Glutamatergic neuron (in vitro differentiated cells): ENCODE measurements at places on chromosomes 2 and 18. TPM values are rescaled to one million over a fixed set of nuclear protein-coding genes. Genes with fewer than 3 reads are reported as not detected.

DNA sequence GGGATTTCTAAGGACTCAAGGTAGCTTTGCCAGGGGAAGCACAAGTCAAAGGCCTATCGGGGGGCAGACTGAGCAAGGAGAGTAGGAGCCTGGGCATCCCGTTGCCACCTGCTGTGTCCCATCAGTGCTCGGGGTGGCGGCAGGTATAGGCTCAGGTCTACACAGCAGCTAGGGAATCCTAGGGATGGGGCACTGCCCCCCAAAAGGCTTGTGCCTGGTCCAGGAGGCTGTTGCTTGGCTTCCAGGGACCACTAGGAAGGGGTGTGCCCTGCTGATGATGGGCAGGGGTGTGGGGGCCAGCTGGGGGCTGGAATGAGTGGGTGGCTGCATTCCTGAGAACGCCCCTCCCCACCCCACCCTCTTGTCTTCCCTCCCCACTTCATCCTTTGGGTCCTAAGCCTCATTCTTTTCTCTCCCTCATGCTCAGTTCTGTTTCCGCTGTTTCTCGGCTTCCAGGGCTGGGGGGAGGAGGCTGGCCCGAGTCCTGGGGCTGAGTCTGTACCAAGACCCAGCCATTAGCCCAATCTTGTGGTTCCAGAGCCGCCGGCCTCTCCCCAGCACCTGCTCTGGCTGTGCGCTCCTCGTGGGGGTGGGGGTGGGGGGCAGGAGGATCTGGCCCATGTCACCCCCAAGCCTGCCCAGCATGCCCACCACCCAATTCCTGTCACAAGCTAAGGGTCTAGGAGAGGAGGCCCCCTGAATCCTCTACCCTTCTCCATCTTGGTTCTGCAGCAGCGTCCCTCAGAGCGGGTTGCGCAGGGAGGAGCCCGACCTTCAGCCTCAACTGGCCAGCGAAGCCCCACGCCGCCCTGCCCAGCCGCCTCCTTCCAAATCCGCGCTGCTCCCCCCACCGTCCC is 12.8 kb downstream of the SPEG start:
- no peak for DNase-seq

GRCh38 chr2:227608561-227609338 is 5.9 kb downstream of the SCYGR3 start:
- DNase-seq, result no peak

DNA sequence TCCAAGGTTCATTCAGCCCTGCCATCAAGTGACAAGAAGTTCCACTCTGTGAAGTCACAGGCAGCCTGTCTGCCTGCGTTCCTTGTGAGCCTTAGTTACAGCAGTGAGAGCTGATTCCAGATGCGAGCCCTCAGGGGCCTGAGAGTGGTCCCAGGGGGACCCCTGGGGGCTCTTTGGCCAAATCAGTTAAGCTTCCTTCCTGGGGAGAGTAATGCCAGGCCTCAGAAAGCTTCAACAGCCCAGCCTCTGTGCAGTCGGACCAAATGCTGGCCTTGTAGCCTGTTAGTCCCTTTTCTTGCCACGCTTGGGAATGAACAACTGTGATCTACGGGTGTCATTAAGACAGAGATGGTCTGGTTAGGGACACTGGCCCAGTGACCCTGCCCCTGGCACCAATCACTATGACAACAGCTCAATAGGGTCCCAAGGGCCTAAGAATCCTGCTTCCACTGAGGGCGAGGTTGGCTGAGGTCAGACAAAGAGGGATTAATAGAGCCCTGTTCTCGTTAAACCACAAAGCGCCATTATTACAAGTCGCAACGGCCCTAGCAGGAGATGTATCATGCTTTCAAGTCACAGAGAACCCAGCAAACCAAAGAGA is 50.9 kb downstream of the HS1BP3 start:
- DNase-seq, result peak; percentile 37

DNA sequence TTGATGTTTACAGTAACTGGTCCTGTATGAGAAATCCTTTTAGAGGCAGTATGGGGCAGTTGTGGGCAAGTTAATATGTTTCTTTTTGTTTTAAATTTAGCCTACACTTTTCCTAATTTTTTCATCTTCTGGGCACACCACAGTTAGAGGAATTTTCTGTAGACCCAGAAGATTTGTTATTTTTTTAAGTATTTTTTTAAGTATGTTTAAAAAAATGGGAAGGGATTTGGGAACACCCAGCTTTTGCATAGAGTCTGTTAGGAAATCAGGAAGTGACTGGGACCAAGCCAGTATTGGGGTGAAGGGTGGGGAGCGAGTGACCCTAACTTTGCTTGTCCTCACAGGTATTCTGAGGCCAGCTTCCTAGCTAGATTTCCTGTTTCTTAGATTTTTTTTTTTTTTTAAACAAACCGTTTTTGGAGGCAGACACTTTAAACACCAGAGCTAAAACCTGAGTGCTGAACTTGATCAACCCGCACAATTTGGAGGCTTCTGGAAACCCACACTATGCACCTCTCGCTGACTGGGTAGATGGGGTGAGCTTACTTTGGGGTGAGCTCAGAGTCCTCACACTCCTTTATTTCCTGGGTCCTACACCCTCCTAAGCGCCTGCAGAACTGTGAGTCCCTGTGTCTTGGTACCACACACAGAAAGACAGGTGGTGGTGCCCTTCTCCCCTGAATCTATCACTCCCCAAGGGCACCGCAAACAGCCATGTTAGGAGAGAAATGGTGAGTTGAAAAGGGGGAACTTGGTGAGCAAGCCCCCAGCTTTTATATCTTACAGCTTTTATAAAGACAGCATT is 5.2 kb downstream of the GATA6 start:
- no peak for DNase-seq

DNA sequence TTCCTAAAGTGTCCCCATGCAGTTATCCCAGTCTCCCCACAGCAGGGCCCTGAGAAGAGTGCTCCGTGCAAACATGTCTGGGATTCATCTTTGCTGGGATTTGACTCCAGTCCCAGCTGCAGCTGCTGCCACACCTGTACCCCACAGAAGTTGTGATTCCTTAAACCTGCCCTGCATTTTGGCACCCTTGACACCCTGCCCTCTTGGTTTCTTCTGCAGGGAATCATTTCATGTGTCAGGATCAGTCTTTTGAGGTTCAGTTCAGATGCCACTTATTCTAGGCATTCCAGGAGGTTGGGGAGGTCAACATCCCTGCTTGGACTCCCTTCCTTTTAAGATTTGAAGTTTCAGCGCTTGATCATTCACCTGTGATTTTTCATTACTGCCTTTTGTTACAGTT is 108.3 kb downstream of the SPTBN1 start:
- no peak for DNase-seq

DNA sequence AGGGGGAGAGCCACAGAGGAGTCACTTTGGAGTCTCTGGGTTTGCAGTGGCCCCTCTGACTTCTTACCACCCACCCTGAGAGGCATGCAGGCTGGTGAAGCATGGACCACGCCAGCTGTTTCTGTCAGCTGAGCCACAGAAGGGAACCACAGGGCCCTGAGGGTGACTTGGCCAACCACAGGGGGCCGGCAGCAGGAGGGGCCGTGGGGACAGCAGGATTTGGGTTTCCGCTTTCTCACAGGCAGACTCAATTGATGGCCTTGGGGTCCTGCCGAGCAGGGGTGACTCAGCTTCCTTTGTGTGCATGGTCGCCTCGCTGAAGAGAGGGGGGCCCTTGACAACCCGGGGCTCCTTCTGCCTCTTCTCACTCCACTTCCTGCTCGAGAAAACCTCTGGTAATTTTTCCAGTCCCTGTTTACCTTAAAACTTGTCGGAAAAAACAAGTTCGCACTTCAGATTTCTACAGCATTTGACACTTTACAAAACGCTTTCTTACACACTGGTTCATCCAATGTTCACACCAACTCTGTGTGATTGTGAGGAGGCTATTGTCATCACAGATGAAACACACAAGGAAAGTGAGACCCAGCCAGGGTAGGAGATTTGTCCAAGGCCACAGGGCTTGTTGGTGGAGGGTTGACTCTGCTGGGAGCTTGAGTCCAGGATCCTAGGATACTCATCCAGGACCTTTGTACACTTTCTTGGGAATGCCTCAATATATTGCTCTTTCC is 311.2 kb downstream of the LPIN1 start:
- DNase-seq, result no peak

DNA sequence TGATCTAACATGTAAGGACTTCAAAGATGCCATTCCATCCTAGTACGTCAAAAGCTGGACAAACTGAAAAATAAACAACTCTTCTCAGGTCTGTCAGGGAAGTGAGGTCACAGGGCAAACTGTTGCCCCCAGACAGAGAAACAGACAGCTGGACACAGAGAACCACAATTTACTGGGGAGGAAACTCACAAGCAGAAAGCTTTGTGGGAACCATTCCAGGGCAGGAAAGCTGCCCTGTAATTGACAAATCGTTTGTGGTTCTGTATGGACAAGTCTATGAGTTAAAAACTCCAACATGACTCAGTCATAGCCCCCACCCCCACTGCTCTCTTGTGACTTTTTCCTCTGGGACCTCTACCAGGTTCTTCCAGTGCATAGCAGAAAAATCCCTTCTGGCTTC is 28.4 kb downstream of the MCEE start:
- DNase-seq, result no peak

DNA sequence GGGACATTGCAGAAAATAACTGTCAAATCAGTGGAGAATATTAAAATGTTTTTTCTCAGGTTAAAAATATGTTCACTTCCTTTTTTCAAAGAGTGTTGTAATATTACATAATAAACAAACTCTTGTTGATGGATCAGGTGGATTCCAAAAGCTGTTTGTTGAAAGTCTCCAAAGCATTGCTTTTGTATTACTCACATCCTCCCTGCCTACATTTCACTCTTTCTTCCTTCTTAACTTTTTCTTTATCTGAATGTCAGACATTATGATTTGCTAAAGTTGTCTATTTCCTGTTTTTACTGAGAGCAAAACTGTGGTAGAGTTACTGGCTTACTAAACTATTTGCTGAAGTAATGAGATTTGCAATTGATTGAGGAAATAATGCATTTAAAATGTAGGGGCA is 92.1 kb downstream of the CDH19 start:
- DNase-seq, result no peak

- DNase-seq, result no peak
Observed at GRCh38 chr2:144528108-144528507, 8.2 kb upstream of the ZEB2 start.

- DNase-seq, result no peak
Observed at GRCh38 chr2:136362676-136363390, 244.9 kb upstream of the CXCR4 start.

- DNase-seq, result no peak
Observed at GRCh38 chr2:207252416-207252815, 86.7 kb upstream of the KLF7 start.

GRCh38 chr2:112800881-112801583 is 16.7 kb upstream of the IL1A start:
- DNase-seq, result no peak

DNA sequence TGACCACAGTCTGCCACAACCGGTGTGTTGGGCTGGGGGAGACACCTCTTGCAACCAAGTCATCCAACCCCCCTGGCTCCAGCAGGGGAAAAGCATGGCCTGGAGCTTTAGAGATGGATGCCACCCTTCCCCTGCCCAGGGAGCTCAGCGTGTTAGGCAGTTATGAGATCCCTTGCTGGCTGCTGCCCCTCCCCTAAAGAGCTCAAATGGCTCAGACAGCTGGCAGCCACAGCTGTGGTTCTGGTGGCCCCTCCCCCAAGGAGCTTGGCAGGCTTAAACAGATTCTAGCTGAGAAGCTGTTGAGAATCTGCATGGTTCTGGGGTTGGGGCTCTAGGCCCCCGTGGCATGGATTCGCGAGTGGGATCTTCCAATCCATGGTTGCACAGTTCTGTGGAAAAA is 64.7 kb downstream of the TEX51 start:
- DNase-seq, result no peak

Gene IL36A
- total RNA-seq, result not detected

Gene GREB1
- 134 TPM for total RNA-seq

Gene CPO
- total RNA-seq, result not detected
